ENCODE measurements at places on chromosomes 11 and 22. TPM values are rescaled to one million over a fixed set of nuclear protein-coding genes. Genes with fewer than 3 reads are reported as not detected.

SLC6A5 gene
- not detected for total RNA-seq

SLC22A12 gene
- total RNA-seq = not detected

CRYBB3 gene
- total RNA-seq = 0.22 TPM

TBX1 gene
- total RNA-seq = 3.0 TPM

ALDH3B1 gene
- 133 TPM for total RNA-seq

RELT gene
- 10.2 TPM for total RNA-seq

MAPK12 gene
- 29.1 TPM for total RNA-seq

UBQLNL gene
- total RNA-seq = not detected

DDIAS gene
- total RNA-seq = 18.5 TPM

PVALB gene
- total RNA-seq = not detected

GRK3 gene
- total RNA-seq = 3.6 TPM

B4GALNT4 gene
- 11.1 TPM for total RNA-seq

TCP11L1 gene
- total RNA-seq = 19.8 TPM

RCOR2 gene
- 1.3 TPM for total RNA-seq

MMP8 gene
- not detected for total RNA-seq

OSM gene
- not detected for total RNA-seq

CRYBB2 gene
- not detected for total RNA-seq

LRRC10B gene
- total RNA-seq = 0.25 TPM

OR2AT4 gene
- total RNA-seq = not detected

C1QTNF6 gene
- 13.3 TPM for total RNA-seq

TMEM41B gene
- total RNA-seq = 20.9 TPM

MYBPC3 gene
- total RNA-seq = 0.07 TPM

P2RY2 gene
- total RNA-seq = 11.4 TPM

TOMT gene
- total RNA-seq = not detected

OR5D13 gene
- not detected for total RNA-seq

UVRAG gene
- total RNA-seq = 10.7 TPM

GAS2 gene
- 0.68 TPM for total RNA-seq

ANKK1 gene
- not detected for total RNA-seq

PSMA1 gene
- 195 TPM for total RNA-seq

YPEL4 gene
- total RNA-seq = 0.27 TPM

POTEH gene
- total RNA-seq = not detected

CNIH2 gene
- 1.6 TPM for total RNA-seq

DTX4 gene
- total RNA-seq = 4.8 TPM

MAPK11 gene
- total RNA-seq = 4.7 TPM

BCO2 gene
- 1.2 TPM for total RNA-seq

KCTD14 gene
- total RNA-seq = 1.8 TPM

FERMT3 gene
- 1.5 TPM for total RNA-seq

OR4S1 gene
- not detected for total RNA-seq

TUBA8 gene
- 0.72 TPM for total RNA-seq

NRIP3 gene
- 0.81 TPM for total RNA-seq

TMA7B gene
- not detected for total RNA-seq

OR52E4 gene
- total RNA-seq = not detected

RAD9A gene
- 40.0 TPM for total RNA-seq

Data from A549 treated with CORT108297 at 1 μM for 4 hours (cell line).